CD4-positive, alpha-beta T cell treated with Interleukin-2 at 100 ng/mL for 4 hours (primary cell): ENCODE measurements at places on chromosomes 2 and 18.

GRCh38 chr2:27687232-27687631, 23.5 kb downstream of the SLC4A1AP start:
- no peak for DNase-seq

DNA sequence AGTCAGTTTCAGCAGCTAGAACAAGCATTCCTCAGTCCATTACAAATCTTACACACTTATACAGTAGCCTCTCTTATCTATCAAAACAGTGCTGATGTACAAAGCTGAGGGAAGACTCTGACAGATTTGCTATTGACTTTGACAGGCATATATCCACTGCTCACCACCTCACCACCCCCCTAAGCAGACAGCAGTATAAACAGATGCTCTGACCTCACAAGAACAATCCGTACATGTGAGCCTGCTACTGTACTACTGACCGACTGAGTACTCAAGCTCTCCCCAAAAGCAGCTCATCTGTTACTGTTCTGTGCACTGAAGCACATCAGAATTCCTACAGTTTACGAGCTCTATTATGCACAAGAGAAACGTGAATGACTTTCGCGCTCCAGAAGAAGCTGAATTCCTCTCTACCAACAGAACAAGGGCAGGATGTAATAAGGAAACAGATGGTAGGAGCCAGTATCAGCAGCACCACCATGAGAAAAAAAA, 95.6 kb upstream of the PDE1A start:
- no peak for DNase-seq

DNA sequence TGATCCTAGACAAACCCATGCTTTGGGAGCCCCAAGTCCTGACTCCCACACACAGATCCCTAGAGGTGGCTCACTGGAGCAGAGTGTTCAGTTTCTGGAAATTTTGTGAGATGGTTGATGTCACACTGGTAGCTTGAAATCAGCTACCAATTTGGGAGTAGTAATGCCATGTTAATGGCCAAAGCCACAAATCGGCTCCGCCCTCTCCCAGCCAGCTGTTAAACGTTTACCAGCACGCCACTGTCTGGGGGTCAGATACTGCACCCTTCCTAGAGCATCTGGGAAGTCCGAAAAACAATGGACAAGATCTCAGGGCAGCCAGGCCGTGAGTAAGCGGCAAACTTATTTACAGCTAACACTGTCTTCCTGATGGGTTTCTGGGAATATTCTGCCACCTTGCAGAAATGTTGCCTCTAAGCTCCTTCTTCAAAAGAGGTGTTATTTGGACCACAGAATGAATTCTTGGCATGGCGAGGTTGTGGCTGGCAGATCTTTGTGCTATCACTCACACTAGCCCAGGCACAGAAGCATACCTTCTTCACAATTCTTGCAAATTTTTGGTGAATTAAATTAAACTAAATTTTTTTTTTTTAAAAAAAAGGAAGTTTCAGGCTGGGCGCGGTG, 60.2 kb upstream of the FZD7 start:
- no peak for DNase-seq

GRCh38 chr2:170052151-170052550, 125.8 kb upstream of the MYO3B start:
- DNase-seq = no peak

DNA sequence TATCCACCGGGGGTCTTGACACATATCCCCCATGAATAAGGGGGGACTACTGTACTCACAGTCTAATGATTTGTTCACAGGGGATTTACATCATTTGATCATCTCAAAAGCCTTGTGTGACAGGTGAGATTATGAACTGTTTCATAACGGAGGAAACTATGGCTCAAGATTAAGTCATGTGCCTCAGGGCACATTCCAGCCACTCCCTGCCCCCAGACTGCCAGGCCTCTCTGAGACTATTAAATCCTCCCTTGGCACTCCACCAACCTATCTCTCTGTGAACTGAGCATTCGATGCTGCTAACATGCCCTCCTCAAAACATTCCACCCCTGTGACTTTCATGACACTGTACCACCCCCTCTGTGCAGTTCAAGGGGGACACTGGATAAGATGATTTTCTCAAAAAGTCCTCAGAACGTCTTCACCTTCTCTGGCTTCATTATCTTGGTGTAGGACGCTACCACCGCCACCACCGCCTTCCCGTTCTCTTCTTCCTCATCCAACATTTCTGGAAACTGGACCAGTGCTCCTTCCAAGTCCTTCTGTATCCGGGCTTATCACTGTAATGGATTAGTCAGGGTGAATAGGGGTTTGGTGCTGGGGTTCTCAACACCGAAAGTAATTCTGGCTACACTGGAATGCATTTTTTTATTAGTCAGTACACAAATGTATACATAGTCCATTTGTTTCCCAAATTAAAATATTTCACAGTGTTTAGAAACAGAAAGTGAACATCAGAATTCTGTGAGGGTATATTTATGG, 169.6 kb downstream of the KCNS3 start:
- DNase-seq = no peak

- no peak for DNase-seq
Measured at GRCh38 chr18:59667488-59667887, 29.7 kb downstream of the CCBE1 start.

DNA sequence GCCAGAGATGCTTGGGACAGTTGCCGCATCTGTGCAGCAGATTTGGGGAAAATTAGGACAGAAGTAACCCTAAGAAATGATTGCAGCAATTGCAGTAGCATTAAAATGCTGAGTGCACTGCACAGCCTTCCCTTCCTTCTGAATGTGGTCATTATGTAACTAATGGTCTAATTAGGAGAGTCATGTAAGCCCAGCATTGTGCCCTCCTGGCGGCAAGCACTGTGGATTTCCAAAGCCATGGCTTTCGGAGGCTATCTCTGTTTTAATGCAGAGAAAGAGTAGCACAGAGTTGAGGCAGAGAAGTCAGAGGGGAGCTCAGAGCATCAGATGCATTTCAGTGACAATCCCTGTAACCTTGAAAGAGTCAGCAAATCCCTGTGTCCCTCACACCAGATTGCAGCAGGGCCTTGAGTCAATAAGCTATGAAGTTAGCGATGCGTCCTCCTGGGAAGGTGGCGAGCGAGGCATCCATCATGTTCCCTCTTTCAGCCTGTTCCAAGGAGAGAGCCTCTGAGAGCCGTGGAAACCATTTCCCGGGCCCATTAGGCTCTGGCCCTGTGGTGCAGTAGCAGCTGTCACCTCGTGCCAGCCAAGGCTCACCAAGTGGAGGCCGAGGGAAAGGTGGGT, 307.2 kb downstream of the FBXO15 start:
- no peak for DNase-seq

- DNase-seq = no peak
Measured at GRCh38 chr18:63040788-63041410, 278.7 kb downstream of the BCL2 start.

- DNase-seq = no peak
Measured at GRCh38 chr2:236167297-236168109, 683 bp downstream of the GBX2 start.

- DNase-seq = no peak
Measured at GRCh38 chr18:48820483-48821250, 130.1 kb downstream of the SMAD7 start.

- DNase-seq = peak; percentile 71
Measured at GRCh38 chr2:15177103-15177502, 384.0 kb downstream of the NBAS start.

- no peak for DNase-seq
Measured at GRCh38 chr2:103327966-103328365, 566.1 kb downstream of the TMEM182 start.

DNA sequence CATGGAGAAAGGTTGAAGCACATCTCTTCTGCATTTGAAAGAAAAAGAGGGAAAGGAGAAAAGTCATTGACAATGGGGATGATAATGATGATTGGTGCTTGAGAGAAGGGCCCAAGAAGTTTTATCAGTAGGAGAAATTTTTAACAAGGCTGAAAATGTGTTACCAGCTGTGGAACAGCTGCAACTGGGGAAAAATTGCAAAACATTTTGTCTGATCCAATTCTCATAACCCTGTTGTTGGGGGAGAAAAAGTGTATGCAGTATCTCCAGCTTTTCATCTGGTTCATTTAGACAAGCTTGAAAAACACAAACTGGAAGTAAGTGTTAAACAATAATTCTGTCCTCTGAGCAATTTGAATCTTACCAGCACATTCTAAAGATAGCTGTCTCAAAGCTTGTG, 92.7 kb downstream of the CSRNP3 start:
- DNase-seq = no peak

GRCh38 chr2:241560162-241560882, 1.8 kb downstream of the BOK start:
- no peak for DNase-seq

GRCh38 chr2:61470122-61470951, 550 bp downstream of the USP34 start:
- DNase-seq = peak; percentile 81

DNA sequence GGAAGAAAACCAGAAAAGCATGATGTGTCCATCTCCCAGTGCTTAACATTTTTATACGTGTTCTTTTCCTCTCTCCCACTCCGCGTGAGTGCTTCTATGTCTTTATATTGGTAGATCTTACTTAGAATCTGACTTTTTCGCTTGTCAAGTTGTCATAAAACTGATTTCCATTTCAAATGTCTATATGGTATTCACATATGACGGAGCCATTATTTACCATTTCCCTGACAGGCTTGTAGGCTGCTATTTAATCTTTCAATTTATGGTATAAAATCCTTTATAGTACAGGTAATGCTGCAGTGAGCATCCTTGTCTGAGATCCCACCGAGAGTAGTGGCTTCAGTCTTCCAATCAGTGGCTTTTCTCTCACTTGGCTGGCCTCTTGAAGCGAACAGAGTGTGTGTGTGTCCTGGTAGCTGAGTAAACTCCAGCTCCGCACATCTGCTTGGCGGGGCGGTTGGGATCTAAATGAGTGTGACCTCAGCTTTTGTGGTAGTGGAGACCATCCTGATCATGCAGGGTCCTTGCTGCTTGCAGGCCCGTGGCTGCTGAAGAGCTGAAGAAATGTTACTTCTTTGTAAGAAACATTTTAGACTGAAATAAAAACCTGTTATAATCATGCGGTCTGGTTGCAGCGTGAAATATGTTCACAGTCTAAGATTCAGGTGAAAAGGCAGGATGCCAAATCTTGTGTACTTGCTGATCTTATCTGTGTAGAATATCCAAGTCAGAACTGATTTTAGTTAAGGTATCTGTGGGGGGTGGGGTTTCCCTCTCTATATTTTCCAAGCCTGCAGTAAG, 40.2 kb downstream of the INPP4A start:
- DNase-seq = no peak

- DNase-seq = no peak
Measured at GRCh38 chr2:99861376-99861760, 281.0 kb downstream of the AFF3 start.

GRCh38 chr2:198072655-198073054, 268.3 kb downstream of the PLCL1 start:
- no peak for DNase-seq

DNA sequence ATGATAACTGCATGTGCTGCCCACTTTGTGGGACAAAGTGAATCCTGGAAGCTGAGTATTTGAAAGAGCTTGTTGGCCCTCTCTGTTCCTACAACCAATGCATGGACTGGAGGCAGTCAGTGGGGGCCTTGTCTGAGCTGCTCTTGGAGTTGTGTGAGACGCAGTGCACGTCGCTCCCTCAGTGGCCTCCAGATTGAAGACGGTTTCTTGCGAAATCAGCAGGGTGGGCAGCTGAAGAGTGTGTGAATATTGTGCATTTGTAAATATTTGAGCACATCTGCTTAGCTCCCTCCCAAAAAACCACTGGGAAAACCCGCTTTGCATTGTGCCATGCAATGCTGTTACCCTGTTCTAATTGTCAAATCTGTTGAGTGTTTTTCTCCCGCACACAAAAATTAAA, 782.8 kb downstream of the PLCL1 start:
- no peak for DNase-seq

DNA sequence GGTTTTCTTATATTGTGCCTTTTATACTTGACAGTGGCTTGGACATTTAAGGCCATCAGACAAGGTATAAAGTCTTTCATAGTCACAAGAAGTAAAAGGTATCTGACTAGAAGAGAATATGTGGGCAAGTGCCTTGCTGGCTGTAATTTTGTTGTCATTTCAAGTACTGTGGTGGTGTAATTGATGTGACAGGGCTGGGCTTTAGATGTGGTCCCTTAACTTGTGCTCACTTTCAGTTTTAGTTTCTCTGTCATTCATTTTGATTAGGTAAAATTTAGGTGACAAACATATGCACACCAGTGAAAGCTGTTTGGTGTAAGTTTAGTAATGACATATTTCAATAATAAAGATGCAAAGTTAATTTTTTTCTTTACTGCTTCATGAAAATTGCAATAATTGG, 31.2 kb upstream of the TBR1 start:
- peak; percentile 32 for DNase-seq

GRCh38 chr2:118850168-118850900, 2.9 kb upstream of the EN1 start:
- no peak for DNase-seq

- DNase-seq = no peak
Measured at GRCh38 chr18:33817096-33817495, 239.1 kb downstream of the ASXL3 start.

- DNase-seq = no peak
Measured at GRCh38 chr2:241542278-241542605, 16.3 kb upstream of the BOK start.

DNA sequence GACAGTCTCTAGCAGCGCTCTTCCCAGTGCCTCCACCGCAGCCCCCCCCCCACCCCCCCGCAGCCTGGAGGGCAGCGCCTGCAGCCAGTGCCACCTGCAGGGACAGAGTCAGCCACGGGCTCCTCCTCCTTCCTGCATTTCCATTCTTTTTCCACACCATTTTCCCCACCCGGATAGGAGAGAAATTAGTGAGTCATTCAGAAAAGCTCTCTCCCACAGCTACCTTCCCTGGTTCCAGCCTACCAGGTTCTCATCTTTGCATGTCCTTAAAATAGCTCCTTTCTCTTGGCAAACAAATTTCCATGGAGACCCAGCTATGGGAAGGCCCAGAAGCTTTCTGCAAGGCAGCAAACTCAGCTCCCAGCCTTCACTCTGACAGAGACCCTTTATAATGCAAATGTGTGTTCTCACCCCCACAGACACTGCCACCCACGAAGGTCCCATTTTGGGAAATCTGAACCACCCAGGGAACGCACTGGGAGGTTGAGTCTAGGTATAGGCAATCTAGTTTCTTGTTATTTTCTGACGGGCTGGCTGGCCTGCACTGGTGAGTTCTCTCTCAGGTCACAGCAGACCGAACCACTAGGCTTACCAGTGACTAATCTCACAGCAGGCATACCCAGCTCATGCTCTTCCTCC, 41.8 kb upstream of the ATG16L1 start:
- no peak for DNase-seq

DNA sequence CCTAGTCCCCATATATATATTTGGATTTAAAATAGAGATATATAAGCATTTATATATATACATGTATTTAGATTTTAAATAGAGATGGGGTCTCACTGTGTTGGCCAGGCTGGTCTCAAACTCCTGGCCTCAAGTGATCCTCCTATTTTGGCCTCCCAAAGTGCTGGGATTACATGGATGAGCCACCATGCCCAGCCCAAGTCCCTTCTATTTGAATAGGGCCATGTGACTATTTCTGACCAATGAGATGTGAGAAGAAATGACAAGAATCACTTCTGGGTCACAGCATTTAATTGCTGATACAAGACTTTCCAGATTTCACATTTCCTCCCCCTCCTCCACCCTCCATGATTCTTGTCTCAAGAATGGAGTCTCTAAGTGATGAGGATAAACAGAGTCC, 6.4 kb upstream of the RBM43 start:
- no peak for DNase-seq
